ENCODE measurements at places on chromosomes 6 and 20.

DNA sequence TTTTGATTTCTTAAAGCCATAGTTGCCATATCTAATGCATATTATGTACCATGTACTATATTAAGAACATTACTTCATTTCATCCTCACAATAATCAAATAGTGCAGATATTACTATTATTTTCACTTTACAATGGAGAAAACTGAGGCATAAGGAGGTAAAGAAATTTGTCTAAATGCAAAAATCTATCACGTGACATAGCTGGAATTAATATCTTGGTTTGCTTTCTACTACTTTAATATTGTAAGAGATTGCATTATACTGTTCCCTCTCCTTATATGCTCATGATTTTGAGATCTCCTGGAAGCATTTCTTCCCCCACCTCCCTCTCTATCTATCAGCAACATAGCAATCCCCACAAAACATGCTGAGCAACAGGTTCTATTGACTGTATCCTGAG, 330.8 kb upstream of the SPTLC3 start:
- DNase-seq: no peak

GRCh38 chr6:154249499-154250298, 106.9 kb downstream of the IPCEF1 start:
- no peak for DNase-seq

DNA sequence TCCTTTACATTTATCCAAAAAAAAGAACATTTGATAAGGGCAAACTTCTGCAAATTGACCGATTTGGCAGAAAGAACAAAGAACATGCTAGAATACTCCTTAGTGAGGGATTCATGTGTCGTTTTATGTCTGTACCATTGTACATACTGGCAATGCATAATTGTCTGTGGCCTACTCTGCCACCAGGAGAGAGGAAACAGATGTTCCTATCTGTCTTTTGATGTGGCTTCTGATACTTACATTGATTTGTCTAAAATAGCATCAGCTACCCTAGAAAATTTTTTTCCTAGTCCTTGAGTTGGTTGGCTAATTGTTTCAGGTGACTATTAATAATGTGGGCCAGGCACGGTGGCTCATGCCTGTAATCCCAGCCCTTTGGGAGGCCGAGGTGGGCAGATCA, 654.1 kb downstream of the KIF16B start:
- no peak for DNase-seq

- DNase-seq: no peak
These were observed 216.5 kb downstream of the ZMYND8 start for GRCh38 chr20:47139934-47140535.

GRCh38 chr6:45697605-45698004, 318.1 kb downstream of the CLIC5 start:
- no peak for DNase-seq

DNA sequence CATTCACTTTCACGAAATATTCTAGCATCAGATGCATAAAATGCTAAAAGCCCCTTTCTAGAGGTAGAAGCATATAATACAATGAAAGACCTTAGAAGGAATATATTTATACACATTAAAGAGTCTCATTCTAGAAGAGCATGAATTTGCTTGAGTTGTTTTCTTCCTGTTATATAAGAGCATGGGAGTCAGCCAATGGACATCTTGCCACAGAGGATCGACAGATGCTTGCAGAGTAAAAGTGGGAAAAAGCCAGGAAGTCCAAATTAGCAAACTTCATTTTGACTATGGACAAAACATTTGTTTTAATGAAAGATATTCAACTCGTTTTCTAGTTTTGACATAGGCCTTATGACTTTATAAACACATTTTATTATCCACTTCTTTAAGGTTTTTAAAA, 44.2 kb upstream of the RIPPLY2 start:
- DNase-seq: no peak

DNA sequence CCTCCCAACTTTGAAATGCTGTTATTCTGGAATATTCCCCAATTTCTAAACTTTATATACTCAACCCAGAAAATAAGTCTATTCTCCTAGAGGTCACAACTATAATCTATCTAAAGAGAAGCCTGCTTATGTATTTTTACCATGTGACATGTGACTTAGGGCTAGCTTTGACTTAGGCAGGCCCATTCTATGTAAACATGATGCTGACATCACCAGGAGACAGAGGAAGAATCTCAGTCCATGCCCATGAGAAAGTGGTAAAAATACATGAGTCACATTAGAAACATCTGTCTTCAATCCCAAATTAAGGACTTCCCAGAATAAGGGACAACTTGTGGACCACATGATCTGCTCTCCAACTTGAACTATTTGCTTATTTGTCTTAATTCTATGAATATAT, 113.6 kb upstream of the ID4 start:
- peak; percentile 33 for DNase-seq

- DNase-seq: no peak
These were observed 157.8 kb downstream of the SASH1 start for GRCh38 chr6:148500402-148500801.

- DNase-seq: no peak
These were observed 70.7 kb upstream of the BTN3A2 start for GRCh38 chr6:26294302-26294701.

- DNase-seq: no peak
These were observed 59.5 kb downstream of the GNAS start for GRCh38 chr20:58911970-58912369.

DNA sequence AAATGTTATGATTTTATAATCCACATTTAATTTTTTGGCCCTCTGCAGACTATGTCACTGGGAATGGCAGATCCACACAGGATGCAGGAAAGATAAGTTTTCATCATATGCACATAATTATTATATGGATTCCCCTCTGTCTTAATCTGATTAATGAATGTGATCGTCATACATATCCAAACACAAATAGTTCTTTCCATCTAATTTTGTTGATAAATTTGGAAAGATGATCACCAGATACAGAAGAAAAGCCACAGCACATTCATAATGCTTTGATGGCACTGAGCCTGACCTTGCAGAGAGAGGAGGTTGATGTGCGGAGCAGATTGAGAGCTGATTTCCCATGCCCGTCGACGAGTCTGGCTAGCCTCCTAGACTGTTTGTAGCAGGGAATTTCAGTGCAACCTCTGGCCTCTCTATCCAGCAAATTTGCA, 471.5 kb downstream of the EPM2A start:
- no peak for DNase-seq

- no peak for DNase-seq
These were observed 5.6 kb downstream of the RAB23 start for GRCh38 chr6:57216235-57217101.

GRCh38 chr20:50273601-50274491, 83.2 kb downstream of the CEBPB start:
- no peak for DNase-seq

- peak; percentile 87 for DNase-seq
These were observed 49.1 kb downstream of the ARMC2 start for GRCh38 chr6:108897371-108897770.

GRCh38 chr20:904039-904545, 12.0 kb downstream of the ANGPT4 start:
- no peak for DNase-seq

GRCh38 chr6:143205131-143205535, 144.4 kb downstream of the AIG1 start:
- DNase-seq: no peak

- DNase-seq: peak; percentile 1
These were observed 928.3 kb downstream of the TBC1D32 start for GRCh38 chr6:120405947-120406346.

DNA sequence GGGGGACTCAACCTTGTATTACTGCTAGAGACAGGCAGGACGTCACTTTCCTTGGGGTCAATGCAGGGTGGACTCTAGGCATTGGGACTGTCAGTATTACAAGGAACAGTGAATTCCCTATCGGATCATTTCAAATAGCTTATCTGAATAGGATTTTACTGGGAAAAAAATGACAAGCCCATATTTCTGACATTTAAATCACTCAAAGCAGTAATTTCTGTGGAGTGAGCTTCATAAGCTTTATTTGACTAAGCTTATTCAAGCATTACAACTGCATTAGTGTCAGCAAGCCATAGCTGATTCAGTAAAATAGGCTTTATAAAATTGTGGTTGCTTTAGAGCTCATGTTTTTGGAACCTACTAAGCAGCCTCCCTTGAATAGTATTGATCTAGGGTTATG, 44.3 kb downstream of the TRDN start:
- DNase-seq: no peak

GRCh38 chr6:93784794-93785693, 365.7 kb upstream of the EPHA7 start:
- DNase-seq: peak; percentile 16

- DNase-seq: no peak
These were observed 15.9 kb upstream of the KCNK16 start for GRCh38 chr6:39338397-39338796.

DNA sequence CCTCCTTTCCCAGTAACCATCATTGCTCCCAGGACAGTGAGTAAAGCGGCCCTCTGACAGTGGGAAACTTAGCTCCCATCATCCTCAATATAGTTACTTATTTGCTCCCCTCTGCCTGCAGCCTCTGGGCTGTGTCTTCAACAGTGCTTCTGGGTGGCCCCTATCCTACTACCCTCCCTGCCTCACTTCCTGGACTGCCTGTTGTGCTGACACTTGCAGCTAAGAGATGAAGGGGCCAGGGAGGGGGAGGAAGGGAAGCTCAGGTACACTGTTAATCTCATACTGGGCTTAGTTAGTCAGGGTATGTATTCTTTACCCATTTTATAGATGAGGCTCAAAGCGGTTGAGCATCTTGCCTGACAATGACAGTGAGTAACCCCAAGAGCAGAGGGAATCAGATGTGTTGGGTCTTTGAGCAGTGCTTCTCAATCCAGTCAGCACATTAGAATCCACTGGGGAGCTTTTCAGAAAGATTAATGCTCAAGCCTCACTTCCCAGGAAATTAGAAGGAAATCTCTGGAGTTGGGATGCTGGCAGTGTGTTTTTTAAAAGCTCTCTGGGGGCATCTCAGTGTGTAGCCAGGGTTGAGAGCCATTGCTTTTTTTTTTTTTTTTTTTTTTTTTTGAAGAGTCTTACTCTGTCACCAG, 27.1 kb upstream of the KCNK5 start:
- peak; percentile 14 for DNase-seq

GRCh38 chr20:17734374-17734773, 34.6 kb downstream of the BANF2 start:
- DNase-seq: no peak

DNA sequence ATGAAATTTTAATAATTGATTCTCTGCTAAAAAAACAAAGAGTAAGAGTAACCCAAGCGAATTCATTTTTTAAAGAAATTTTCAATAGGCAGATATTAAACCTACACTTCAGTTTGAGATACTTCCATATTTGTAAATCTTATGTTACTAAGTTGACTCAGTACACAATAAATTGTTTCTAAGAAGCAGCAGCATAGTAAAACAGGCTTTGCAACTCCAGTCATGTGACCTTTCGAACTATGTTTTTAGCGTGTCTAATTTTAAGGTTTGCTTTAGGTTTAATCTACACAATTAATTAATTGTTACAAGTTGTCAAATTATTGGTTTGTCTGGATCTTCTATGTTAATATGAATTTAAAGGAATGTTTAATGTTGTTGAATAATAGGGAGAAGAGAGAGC, 708.9 kb upstream of the CITED2 start:
- peak; percentile 20 for DNase-seq

GRCh38 chr20:33843854-33844253, 32.7 kb downstream of the CHMP4B start:
- no peak for DNase-seq

DNA sequence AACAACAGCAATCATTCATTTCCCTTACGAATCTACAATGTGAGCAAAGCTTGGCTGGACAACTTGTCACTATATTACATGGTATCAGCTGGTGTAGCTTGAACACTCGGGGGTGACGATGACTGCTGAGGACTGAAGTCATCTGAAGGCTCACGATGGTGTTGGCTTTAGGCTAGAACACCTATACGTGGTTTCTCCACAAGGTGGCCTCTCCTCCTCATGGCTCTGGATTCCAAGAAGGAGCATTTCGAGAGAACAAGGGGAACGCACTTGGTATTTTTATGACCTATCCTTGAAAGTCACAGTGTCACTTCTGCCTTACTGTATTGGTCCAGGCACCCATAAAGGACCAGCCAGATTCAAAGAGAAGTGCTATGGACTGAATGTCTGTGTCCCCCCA, 37.5 kb upstream of the ADGRF1 start:
- peak; percentile 35 for DNase-seq

DNA sequence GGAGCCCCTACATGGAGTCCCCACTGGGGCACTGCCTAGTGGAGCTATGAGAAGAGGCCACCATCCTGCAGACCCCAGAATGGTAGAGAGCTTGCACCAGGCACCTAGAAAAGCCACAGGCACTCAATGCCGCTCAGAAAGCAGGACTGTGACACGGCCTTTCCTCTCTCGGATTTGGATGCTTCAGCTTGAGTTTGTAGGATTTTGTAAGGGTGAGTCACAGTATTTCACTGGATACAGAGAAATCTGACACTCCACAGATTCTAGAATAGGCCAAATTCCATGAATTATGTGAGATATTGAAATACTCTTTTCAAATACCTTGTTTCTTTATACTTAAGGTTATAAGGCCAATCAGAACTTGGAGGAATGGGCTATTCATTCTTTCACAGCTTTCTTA, 424.5 kb downstream of the HTR1B start:
- no peak for DNase-seq

- DNase-seq: peak; percentile 91
These were observed 274.3 kb downstream of the CD109 start for GRCh38 chr6:73969971-73970970.

DNA sequence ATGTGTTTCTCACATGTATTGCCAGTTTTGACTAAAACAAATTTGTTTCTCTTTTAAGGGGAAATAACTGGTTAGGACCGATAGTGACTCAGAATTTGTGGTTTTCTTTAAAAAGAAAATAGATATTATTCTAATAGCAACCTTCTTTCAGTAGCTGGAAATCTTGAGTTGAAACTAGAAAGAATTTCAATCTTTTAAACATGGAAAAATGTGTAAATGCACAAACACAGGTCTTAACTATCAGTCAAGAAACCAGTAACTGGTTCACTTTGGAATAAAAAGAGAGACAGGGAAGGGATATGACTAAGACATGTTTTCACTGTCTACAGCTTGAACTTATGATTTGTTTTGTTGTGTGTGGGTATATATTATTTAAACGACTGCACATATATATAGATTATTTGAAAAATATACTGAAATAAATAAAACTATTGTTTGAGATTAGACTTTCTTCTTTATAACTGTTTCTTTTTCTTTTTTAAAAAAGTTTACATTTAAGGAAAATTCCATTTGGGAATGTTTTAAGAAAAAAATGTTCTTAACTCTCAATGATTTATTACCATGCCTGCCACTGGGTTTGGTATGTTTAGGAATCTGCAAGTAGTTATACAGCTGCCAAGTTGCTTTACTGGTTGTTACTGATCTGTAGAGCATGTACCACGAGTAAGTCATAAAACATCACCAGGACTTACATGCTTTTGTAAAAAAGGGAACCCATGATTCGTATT, 753.3 kb upstream of the MARCKS start:
- DNase-seq: no peak

- no peak for DNase-seq
These were observed 190.2 kb upstream of the SNX9 start for GRCh38 chr6:157632821-157633220.
